Effector memory CD8-positive, alpha-beta T cell (primary cell): ENCODE measurements at places on chromosomes 6 and 20.

DNA sequence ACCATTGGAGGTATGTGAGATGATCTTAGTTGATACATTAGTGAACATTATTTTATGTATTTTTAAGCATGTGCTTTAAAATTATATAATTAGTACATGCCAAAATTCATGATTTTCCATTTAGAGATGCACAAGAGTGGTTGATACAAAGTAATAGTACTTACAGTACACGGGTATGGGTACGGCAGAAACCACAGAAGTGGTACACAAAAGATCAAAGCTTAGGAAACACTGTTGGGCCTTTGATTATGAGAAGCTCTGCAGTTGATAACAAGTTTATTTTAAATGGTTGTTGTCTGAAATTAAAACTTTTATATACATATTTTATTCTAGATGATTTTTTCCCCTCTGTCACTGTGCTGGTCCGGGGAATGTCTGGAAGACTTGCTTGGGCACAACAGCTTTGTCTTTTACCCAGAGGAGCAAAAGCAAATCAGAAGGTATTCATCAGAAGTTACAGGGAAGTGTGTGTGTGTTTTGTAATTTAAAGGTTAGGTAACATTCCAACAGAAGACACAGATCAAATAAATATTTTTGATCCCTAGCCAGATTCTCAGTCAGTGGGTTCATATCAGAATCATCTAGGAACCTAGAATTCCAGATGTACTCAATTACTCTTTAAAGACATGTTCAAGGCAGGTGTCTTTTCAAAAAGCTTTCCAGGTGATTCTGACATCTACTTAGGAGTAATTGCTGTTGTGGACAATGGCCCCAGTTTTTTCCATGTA is 32.5 kb upstream of the ADIG start:
- no peak for DNase-seq

GRCh38 chr6:139251045-139251690 is 40.6 kb downstream of the TXLNB start:
- DNase-seq = no peak

DNA sequence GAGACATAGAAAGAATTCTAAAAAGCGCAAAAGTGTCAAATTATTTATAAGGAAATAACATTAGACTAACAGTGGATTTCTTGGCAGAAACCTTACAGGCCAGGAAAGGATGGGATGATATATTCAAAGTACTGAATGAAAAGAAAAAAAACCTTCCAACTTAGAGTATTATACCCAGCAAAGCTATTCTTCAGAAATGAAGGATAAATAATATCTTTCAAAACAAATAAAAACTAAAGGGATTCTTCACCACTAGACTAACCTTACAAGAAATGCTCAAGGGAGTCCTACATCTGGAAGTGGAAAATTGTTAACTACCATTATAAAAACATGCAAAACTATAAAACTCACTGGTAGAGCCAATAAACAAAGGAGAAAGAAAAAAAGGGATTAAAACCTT is 65.8 kb downstream of the SLC22A2 start:
- DNase-seq = no peak

DNA sequence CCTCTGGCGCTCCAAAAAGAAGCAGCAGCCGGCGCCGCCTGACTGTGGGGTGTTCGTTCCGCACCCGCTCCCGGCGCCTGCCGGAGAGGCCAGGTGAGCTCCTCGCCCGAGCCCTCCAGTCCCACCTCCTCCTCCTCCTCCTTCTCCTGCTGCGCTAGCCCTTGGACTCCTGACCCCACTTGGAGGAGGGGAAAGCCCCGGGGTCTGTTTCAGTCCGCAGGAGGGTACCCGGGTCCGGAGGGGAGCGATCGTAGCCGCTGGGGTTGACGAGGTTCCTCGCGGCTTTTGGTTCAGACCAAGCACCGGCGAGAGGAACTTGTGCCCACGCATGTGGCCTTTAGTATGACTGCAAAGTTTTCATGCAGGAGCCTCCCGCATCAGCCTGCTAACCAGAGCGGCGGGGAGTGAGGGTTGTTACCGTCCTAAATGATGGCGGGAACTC is 493 bp downstream of the CRYBG1 start:
- peak; percentile 5 for DNase-seq

- DNase-seq = no peak
Observed at GRCh38 chr6:89033461-89033860, 47.1 kb upstream of the PNRC1 start.

DNA sequence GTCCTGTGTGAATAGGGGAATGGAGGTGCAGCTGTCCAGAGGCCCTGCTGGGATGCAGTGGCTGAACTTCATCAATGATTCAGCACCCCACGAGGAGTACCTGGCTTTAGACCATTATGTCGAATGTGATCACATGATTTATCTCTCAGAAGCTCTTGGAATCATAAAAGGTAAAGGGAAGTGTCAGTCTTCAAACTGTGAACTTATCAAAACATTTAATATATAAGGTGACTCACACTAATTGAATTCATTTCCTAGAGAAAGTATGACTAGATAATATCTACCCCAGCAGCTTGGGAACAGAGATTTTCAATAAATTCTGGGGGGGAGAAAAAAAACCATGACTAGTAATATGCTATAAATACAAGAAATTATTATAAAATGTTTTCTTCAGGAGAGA is 29.5 kb downstream of the ALDH8A1 start:
- no peak for DNase-seq

- no peak for DNase-seq
Observed at GRCh38 chr6:134058622-134059366, 6.4 kb upstream of the SLC2A12 start.

GRCh38 chr20:32572271-32572968 is 12.7 kb downstream of the NOL4L start:
- DNase-seq = no peak

- no peak for DNase-seq
Observed at GRCh38 chr20:278181-278580, 12.4 kb downstream of the C20orf96 start.

- DNase-seq = no peak
Observed at GRCh38 chr6:14703586-14703985, 542.3 kb upstream of the JARID2 start.

DNA sequence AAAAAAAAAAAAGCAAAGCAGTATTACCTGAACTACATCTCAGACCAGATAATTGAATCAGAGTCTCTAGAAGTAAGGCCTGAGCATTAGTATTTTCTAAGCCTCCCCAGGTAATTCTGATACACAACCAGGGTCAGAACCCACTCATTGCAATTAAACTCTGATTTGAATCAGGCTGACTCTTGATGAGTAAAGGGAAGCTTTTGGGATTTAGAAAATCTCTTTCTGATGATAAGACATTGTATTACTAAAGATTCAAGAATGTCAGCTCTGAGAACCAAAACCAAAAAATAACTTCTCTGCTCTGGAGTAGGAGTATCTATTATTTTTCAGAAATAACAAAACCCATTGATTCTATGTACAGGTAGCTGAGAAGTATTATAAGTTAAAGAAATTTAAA is 100.1 kb upstream of the COL21A1 start:
- no peak for DNase-seq

DNA sequence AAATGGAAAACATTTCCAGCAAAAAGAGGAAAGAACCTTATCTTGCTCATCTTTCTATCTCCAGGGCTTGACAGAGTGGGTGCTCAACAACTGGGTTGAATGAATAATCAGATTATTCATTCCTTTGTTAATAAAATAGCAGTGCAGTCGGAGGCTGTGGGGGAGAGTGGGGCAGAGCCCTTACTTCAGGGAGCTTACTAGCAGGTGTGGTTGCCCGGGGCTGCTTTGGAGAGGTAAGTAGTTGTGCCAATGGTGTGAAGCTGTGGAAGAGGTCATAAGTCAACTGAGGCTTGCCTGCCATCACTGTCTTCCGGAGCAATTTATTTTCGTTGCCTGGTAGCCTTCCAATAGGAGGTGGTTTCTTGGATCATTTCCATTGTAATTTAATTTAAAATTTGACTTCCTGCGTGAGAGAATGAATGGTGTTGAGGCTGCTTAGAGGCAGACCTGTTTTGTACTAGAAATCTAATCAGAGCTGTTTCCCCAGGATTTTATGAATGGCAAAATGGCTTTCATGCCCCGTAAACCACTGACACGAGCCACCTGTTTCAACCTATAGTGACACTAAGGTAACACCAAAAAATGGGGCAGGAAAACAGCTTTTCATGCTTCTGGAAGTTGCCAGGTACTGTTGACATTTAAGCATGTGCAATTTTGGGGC is 51.4 kb downstream of the ZDHHC14 start:
- DNase-seq = no peak

GRCh38 chr6:17490724-17491123 is 97.3 kb downstream of the CAP2 start:
- no peak for DNase-seq

- DNase-seq = no peak
Observed at GRCh38 chr6:141598487-141598886, 534.2 kb upstream of the GJE1 start.

- DNase-seq = no peak
Observed at GRCh38 chr6:111614833-111615582, 9.3 kb upstream of the TRAF3IP2 start.

DNA sequence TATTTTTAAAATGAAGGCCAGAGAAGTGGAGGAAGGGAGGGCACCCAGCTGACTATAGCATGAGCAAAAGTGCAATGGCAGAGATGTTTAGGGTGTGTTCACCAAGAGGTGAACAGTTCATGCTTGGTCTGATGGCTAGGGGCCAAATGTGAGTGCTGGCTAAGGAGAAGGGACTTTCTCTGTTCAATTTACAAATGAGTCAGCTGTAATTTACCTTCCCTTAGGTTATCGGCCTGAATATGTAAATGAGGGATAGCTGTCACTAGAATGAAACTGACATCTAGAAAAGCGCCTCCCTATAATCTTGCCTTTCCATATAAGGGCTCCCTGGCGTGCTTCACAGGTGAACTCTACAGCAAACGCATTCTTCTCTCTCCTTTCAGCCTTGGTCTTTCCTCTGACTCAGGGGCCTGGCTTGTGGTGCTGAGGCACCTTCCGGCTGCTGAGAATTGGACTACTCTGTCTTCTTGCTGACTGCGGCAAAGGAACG is 114.7 kb upstream of the BACH2 start:
- peak; percentile 56 for DNase-seq

GRCh38 chr6:118494091-118494490 is 54.0 kb upstream of the PLN start:
- no peak for DNase-seq

- no peak for DNase-seq
Observed at GRCh38 chr6:142412658-142413057, 110.9 kb downstream of the ADGRG6 start.

DNA sequence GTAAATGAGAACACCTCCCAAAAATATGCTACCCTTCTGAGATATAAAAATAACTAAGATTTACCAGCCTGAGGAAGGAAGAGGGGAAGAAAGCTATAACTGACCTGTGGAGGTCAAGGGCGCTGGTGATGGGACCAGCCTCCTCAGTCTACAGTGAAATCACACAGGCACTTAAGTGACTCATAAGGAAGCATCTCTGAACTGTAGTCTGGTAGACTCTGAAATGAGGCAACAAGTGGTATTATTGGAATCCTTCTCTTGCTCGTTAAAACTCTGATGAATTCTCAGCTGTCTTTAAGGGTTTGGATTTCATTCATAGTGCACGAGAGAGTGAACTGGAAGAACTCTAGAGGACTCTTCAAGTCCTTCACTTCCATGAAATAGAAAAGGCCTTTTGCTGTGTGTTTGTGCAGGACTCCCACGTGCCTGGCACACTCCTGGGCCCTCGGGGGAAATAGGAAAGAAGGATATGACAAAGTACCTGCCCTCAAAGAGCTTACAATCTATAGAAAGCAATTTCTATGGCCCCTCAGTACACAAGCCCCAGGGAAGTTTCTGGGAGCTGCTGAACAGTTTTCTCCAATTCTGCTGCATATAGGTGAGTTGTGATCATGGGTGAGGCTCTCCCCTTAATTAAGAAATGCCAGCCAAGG is 231.8 kb upstream of the RREB1 start:
- no peak for DNase-seq

DNA sequence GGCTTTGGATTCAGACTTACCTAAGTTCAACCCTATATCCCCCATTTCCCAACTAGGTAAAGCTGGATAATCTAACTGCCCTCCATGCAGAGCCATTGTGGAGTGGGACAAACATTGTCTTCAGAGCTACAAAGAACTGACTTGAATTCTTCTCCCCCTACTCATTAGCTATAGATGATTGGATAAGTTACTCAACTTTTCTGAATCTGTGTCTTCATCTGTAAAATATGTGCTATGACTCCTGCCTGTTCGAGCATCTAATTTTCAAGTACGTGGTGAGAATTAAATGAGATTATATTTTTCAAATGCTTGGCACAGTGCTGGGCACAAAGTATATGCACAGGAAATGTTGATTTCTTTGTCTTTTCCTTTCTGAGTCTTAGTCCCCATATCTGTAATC is 240.3 kb upstream of the TCF21 start:
- DNase-seq = no peak

DNA sequence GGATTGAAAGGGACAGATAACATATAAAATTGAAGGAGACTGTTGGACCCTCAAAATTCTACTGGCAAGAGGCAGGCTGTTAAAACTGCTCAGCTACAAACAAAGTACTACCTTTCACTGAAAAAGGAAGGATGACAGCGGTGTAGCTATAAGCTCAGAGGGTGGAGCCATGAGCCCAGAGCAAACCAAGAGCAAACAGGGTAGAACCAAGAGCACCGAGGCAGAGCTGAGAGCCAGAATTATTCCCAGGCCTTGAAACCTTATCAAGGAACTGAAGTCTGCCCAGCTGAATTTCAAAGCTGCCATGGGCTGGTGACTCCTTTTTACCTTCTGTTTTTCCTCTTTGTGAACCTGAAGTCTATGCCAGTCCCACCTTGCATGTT is 74.7 kb upstream of the SLC4A11 start:
- DNase-seq = no peak

DNA sequence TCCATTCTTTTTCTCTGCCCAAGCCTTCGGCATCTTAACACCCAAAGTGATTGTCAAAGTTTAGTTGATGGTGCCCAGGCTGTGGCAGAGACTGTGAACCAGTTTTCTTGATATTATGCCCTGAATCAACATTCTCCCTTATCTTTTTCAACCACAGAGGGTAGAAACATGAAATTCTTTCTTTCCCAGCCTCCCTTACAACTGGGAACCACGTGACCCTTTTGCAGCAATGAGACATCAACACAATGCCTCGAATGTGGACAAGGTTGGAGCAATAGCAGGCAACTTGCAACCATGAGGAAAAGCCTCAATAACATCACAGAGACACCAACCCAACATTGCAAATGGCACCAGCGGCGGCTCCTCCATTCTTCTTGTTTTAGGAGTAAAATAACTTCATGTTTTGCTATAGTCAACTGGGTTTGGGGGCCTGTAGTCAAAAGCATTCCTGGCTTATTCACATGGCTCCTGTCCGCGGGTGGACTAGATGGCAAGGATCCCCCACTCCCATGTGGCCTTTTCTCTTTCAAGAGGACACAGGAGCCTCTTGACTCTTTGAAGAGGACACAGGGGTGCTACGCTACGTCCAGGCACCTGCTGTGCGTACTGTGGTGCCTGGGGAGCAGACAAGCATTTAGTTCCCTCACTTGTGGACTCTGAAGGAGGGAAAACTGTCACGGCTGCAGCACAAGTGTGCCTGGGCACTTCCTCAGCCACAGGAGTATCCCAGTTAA is 90.5 kb downstream of the NOL4L start:
- DNase-seq = no peak

DNA sequence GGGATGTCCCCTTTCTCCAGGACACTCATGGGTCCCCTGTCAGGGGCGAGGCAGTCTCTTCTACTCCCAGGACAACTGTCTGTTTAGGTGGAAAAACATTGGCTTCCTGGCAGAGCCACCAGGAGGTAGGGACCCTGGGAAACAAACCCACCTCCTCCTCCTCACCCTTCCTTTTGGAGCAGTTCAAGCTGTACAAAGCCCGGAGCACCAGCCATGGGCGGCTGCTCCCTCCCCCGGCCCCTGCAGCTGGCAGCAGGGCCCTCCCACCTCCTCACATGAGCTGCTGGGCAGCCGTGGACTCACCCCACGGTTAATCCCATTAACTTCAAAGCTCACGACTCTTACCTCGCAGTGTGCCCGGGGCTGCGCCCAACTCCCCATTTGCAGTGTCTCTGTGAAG is 48.6 kb downstream of the CDH4 start:
- DNase-seq = no peak
